Transverse colon (tissue), 4 donors: ENCODE measurements at places on chromosomes 1 and 21. TPM values are rescaled to one million over a fixed set of nuclear protein-coding genes. Genes with fewer than 3 reads are reported as not detected.

- DNase-seq = no peak
Measured at GRCh38 chr1:168422203-168422847, 121.5 kb downstream of the XCL2 start.

DNA sequence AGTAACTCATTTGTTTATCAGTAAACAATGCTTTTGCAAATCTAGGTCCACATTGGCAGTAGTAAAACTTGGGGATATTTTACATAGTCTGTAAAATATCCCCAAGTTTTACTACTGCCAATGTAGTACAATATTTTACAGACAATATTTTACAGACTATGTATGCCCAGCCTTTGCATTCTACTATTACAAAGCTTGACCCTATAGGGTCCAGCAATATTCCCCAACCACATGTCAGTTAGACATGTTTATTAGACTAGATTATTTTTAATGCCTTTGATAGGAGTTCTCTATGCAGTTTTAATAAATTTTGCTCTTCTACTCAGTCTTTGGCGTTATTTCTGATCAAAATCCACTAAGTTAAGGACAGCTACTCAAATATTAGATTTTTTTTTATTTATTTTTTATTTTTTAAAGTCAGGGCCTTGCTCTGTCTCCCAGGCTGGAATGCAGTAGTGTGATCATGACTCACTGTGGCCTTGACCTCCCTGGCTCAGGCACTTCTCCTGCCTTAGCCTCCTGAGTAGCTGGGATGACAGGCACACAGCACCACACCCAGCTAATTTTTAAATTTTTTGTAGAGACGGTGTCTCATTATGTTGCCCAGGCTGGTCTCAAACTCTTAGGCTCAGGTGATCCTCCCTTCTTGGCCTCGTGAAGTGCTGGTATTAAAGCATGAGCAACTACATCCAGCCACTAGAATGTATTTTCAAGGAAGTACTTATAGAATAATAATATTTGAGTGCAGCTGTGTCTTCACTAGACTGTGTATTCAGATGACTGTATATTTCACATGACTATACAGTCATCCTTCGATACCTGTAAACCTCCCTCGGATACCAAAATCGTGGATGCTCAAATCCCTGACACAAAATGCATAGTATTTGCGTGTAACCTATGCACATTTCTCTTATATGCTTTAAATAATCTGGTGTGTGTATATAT is 19.8 kb downstream of the MIER1 start:
- DNase-seq = peak; percentile 38

DNA sequence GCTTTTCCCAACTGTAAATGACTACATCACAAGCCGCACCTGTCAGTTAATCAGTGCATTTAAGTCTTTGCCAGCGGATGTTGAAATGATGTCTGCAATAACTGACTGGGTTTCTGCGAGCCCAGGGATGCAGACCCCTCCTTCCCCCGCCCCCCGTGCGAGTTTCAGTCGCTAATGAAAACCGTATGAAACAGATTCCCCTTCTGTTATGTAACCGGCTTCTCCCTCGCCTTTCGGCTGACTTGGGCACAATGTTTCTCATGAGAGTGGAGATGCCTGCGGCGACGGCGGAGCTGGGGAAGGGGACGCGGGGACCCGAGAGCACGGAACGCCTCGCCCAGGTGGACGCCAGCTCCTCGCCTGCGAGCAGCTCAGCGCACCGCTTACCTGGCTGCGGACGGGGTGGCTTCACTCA is 753 bp downstream of the KCNJ6 start:
- DNase-seq = no peak

DNA sequence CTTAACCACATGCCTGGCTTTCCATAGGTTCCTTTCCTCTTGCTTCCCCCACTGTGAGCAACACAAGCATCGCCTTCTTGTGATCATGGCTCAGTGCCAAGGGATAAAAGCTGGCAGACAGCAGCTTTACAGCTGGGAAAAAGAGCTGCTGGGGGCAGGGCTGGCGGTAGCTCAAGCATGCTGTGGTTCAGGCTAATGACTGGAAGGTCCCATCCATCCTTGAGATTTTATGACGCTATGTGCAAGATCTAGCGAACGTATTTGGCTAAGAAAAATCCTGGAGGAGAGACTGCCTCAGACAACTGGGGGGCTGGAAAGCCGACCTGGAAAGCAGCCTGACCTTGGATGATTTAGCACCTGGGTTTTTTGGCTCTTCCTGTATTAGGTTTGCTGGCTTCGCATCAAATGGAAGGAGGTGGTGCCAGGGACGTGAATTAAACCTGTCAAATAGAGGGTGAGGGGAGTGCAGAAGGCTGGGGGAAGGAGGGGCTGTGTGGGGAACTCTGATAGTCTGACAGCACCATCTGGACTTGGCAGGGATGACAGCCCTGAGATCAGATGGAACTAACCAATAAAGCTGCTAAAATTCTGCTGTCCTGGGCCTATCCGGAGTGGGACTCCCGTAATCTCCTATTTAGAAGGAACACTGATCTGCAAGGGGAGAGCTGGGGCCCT is 34.8 kb downstream of the ZMYND12 start:
- peak; percentile 58 for DNase-seq

Gene ACTA1
- total RNA-seq = not detected

DNA sequence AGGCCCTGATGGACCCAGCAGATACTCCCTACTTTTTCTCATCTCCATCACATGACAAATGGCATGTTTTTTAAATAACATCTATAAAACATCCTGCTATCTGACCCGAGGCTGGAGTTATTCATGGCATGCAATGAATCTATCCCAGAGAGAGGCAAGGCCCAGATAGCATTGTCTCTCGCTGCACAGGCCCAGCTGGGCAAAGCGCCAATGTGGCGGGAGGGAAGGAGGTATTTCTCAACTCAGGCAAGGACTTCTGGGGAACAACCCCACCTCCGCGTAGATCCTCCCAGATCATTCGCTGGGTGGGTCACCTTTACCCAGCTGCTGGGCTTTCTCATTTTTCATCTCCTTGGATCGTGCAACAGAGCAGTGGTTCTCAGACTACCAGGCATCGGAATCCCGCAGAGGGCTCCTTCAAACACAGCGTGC is 59.8 kb downstream of the ERG start:
- DNase-seq = no peak

Gene GDAP2
- total RNA-seq = 39.9 TPM

Gene SLC35F3
- not detected for total RNA-seq

DNA sequence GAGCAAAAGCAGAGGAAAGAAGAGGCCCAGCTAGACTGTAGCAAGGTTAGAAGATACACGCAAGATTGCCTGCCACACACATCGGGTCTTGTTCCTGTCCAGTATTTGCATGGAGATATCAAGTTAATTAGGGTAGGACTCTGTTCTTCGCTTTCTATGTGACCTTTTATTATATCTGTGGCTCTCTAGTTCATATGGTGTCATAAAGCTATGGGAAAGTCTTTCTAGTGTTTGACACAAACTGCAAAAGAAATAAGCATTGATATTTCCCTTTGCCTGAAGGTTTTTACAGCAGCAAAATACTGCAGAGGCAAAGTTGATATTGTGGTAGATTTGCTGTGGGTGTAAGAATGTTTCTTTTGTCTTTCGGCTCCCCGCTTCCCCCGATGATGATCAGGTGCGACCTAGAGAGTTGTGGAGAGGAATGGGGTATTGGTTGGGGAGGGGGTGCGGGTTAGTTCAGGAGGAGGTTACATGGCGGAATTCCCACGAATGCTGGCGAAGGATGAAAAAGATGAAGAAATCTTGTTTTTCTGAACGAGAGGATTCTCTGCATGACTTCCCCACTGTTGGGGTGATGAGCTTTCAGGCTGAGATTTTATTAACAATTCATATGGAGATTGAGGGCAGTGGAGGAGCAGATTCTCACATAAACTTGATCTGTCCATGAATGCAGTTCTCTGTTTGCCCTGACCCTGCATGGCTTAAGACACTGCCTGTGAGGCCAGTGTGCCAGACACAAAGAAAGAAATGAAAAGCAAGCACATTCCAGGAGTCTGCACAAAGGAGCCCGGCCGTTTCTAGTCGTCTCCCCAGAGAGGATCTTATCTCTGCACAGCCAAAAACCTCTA is 550.2 kb downstream of the USP25 start:
- no peak for DNase-seq

Gene AK4
- 42.8 TPM for total RNA-seq

Gene FHAD1
- not detected for total RNA-seq

- DNase-seq = no peak
Measured at GRCh38 chr1:93977598-93977945, 68.3 kb upstream of the GCLM start.

- DNase-seq = no peak
Measured at GRCh38 chr1:118982821-118983557, 5.2 kb downstream of the TBX15 start.

DNA sequence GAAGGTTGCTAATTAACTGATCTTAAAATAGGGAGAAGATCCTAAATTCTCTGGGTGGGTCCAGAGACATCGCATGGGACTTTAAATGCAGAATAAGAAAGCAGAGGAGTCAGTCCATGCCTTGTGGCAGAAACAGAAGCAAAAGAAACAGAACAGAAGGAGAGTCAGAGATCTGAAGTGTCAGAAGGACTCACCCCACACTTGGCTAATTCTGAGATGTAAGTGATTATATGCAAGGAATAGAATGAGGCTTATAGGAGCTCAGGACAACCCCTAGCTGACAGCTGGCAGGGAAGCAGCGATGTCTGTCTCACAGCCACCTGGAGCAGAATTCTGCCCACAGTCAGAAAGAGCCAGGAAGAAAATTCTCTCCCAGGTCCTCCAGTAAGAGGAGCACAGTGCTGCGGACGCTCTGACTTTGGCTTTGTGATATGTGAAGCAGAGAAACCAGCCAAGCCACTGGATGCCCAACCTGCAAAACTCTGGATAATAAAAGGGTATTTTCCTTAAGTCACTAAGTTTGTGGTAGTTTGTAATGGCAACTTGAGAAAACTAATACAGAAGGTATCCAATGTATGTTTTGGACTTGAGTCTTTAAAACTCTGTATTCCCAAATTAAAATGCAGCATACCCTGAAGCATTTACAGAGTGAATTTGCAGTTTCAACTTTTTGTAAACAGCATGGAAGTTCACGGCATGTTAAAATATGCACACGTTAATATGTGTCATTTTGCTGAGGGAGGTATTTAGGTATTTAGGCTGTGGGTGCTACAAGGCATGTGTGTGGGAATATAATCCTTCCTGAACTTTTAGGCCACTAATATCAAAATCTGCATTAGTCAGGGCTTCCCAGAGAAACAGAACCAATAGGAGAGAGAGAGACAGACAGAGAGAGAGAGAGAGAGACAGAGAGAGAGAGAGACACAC is 388.5 kb downstream of the PCP4 start:
- DNase-seq = no peak

DNA sequence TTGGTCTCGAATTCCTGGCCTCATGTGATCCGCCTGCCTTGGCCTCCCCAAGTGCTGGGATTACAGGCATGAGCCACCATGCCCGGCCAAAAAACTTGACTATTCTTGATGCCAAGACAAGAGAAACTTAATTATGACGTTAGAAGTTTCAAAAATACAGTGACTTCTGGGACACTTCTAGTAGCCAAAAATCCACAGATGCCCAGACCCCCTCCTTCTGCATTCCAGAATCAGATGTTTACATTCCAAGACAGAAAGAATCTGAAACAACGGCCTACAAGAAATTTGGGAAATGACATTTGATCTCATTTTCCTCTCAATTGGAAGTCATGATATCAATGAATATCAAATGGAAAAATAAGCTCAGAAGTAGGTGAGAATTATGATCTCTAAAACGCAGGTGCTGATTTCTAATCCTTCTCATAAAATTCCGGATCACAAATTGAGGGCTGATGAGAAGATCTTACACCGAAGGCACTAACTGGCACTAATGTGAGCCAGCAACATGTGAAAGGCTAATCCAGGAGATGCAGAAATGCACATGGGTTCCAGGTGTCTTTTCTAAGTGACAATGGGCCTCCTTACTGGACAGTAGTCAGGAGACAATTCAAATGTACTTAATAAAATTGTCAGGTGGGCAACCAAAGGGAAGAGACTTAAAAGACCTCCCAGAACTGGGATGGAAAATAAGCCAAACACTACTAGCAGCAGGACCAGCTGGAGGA is 5.5 kb downstream of the RAB29 start:
- no peak for DNase-seq

Gene FTCD
- total RNA-seq = not detected
